ENCODE measurements at places on chromosomes 1 and 21. TPM values are rescaled to one million over a fixed set of nuclear protein-coding genes. Genes with fewer than 3 reads are reported as not detected.

GRCh38 chr1:82880506-82880905 lies 1079.8 kb downstream of the ADGRL2 start:
- no peak for DNase-seq

Gene FLG2
- not detected for total RNA-seq

Gene STIL
- total RNA-seq, result 12.4 TPM

- DNase-seq, result no peak
These were observed 18.4 kb downstream of the DYNLT5 start for GRCh38 chr1:66770694-66771093.

DNA sequence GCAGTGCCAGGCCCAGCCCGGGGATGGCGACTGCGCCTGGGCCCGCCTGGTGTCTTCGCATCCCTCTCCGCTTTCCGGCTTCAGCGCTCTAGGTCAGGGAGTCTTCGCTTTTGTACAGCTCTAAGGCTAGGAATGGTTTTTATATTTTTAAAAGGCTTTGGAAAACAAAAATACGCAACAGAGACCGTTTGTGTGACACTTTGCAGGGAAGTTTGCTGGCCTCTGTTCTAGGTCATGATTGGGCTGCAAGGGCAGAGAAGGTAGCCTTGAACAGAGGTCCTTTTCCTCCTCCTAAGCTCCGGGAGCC lies 719 bp downstream of the SOD1 start:
- peak; percentile 9 for DNase-seq

Gene FAM72C
- total RNA-seq, result not detected

DNA sequence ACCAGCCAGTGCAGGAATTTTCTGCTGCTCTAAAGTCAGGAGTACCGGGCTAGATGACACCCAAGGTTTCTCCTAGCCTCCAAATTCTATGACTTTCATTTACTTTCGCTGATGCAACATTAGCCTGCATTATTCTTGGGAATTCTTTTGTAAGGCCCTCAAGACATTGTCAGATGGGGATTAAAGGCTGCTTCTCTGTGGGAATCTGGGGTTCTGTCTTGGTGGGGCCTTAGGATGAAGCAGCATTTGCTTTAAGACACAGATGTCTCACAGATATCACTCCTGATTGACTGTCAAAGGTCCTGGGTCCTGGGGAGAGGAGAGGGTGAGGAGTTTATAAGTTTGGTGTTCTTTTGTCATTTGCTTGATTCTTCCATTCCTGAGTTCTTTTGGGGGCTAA lies 11.6 kb downstream of the PKP1 start:
- no peak for DNase-seq

DNA sequence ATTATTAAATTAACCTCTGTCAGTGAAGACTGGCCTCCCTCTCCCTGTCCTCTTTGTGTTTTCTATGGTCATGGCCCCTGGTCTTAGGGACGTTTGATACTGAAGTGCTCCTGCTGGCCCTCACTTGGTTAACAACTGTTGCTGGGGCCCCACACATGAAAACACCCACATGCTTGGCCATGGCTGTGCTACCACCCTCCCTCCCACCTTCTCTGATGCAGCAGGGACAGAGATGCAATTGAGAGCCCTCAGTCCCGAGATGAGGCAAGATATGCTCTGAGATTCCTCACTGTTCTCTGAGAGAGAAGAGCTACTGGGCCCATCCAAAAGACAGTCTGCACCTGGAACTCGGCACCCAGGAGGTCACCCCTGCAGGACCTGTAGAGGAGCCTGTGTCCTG lies 33.3 kb downstream of the NCMAP start:
- DNase-seq, result no peak

Gene ESRRG
- 0.05 TPM for total RNA-seq

Gene RHD
- 0.66 TPM for total RNA-seq

DNA sequence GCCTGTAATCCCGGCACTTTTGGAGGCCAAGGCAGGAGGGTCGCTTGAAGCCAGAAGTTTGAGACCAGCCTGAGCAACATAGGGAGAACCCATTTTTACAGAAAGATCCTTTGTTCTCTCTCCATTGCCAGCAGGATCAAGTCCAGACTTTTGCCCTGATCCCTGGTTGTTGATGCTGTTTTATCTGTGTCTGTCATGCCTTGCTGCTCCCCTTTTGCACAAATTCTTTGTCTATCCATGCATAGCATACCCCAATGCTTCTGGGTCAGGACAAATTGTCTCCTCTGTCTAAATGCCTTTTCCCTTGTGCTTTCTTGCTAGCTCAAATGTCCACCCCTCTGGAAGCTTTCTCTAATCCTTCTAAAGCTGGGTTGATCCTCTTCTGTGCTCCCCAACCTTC lies 25.3 kb upstream of the FAAH start:
- DNase-seq, result no peak

Gene IFFO2
- 101 TPM for total RNA-seq

DNA sequence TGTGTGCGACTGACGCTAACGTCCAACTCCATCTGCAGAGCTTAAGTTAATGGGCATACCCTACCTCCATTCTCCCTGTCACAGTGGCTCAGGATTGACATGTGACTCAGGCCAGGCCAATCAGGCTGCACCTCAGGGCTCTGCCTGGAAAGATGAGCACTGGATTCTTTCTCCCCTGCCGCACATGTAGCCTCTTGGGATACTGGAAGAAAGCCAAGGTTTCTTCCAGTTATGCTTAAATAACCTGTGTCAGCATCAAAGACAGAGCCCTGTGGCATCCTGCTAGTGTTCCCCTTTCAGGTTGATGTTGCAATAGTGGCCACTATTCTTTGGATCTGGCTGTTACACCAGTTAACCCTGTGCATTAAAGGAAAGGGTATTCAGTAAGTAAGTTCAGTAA lies 55.0 kb upstream of the SYT6 start:
- DNase-seq, result no peak

Gene TNFSF4
- 0.03 TPM for total RNA-seq

GRCh38 chr1:31556481-31557006 lies 19.8 kb upstream of the TINAGL1 start:
- DNase-seq, result no peak

- DNase-seq, result peak; percentile 58
These were observed 570 bp upstream of the NPR1 start for GRCh38 chr1:153677718-153678518.

Gene DSCAM
- not detected for total RNA-seq

DNA sequence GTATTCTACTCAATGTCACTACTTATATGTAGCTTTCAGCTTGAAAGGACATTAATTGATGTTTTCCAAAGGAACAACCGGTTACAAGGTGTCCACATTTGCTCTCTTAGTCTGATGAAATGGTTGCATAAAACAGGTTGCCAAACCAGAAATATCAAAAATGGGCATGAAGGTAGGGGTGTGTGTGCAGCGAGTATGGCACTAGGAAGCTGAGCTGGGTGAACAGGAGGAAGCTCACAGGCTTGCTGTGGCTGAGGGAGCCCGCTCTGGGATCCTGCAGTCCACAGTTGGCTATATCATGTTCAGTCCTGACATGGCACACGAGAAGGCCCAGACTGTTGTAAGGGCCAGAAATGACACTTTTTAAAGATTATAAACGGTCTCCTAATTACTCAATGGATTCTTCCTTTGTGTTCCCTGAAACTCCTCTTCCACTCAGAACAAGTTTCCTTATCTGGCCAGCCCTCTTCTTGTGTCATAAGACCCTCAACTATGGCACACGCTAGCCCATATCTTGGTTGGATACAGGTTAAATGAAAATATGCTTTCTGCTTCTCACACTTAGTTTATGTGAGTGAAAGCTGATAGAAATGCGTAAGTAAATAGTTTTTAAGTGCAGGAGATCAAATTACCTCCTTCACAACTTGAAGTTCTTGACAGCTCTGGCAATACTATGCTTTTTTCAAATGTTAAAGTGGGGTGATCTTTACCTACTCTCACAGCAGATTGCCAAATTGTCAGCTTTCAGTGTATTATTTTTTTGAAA lies 201.5 kb downstream of the LMO4 start:
- DNase-seq, result no peak

GRCh38 chr1:150999051-150999674 lies 7.5 kb downstream of the MINDY1 start:
- DNase-seq, result no peak
